ENCODE measurements at places on chromosomes 11 and 22.

DNA sequence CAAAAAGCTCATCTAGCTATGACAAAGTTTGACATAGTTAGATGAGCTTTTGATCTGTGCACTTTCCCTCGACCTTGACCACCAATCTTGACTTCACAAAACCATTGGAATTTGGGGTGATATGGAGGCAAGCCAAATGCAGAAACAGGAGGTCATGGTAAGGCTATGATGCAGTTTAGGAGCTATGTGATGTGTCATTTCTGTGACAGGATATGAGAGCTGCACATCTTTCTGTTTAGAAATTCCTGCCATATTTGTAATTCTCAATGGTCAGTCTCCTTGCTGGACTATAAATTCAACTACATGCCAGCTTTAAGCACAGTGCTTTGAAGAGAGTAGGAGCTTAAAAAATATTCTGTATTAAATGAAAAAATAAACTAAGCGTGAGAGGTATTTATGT is 12.9 kb downstream of the OR51B6 start:
- DNase-seq = no peak

DNA sequence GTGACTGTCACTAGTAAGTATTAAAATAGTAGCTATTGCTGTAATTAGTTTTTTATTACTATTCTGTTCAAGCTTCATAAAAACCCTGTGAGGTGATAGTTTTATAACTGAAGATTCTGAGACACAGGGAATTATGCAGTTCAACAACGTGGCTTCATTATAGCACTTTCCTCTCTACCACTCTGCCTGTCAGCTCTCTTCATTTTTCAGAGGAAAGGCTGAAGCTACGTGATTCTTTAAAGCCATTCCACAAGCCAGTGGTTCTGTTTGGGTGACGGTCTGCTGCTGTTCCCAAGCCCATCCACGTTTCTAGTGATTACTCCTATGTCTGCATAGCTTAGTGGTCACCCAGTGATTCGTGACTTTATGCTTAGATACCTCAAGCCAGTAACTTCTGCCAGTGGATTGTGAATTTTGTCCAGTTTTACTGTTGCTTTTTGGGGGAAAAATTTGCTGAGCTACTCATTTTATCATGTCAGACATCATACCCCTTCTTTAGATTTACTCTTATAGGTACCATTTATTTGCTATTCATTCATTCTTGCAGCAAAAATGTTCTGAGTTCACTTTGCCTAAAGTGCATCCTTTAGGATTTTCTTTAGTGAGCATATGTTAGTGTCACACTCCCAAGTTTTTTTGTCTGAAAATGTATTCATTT is 59.8 kb downstream of the UVRAG start:
- no peak for DNase-seq

DNA sequence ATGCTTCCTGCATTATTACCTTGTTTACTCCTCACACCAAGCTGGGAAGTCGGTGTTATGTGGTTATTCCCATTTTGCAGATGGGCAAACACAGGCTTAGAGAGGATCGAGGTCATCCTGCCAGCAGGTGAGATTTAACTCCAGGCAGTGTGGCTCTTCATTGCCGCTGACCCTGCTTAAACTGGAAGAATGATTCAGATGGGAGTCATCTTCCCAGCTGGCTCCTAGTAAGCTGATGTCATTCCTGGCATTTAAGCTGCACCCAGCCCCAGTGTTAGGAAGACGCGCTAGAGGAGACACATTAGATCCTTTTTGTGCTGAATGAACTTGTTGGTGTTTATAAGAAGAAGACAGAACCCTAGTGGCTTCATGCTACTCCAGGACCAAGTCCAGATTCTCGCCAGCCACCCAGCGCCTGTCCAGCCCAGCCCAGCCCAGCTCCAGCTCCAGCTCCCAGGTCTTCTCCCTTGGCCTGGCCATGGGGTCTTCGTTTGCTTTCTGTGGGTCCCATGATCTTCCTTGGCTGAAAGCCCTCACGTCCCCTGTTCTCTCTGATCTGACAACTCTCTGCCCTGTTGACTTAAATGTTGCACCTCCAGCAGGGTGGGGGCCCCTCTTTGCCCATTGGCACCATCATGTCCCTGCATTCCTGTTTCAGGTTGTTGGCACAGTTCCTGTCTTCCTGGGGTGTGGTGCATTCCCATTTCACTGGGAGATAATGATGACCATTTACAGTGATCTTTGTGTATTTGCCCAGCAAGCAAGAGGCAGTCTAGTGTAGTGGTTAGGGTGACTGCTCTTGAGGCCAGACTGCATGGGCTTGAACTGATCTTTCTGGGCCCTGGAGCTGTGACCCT is 13.6 kb downstream of the PARVB start:
- no peak for DNase-seq

DNA sequence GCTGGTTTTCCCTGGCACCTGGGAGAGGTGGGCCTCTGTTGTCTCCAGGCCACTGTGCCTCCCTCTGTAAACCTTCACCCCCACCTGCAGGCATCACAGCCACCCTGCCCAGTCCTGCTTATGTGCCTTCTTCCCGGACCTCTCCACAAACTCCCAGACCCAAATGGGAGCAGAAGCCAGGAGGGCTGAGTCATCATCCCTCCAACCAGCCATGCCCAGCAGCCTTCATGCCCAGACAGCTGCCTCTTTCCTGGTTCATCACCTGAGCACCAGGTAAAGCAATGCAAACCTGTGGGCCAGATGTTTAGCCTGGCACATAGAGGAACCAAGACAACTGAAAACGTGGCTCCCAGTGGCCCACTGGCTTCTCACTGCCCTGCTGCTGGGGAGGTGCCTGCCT is 2.1 kb upstream of the TMPRSS4 start:
- DNase-seq = no peak

DNA sequence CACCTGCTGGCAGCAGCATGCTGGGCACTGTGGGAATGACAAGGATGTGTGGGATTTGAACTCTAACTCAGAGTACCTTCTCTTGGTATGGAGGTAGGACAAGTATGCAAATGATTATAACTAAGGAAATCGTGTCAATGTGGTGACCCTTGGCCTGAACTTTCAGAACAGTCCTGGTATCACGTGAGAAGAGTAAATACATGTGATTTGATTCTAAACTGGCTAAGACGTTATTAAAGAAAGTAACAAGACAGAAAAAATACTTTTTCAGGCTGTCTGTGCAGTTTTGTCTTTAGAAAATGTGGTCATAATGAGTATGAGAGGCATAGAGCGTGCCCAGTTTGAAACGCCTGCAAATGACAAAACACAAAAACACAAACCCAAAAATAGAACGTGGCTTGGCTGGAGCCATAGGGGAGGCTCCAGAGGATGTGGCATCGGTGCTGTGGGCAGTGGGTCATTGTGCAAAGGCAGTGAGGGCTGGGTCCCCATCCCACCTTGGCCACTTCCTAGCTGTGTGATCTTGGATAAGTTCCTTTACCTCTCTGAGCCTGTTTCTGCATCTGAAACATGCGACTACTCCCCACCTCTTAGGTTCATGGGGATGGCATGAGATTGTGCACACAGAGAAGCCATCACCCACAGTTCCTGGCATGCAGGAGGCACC is 18.4 kb upstream of the IL2RB start:
- no peak for DNase-seq

DNA sequence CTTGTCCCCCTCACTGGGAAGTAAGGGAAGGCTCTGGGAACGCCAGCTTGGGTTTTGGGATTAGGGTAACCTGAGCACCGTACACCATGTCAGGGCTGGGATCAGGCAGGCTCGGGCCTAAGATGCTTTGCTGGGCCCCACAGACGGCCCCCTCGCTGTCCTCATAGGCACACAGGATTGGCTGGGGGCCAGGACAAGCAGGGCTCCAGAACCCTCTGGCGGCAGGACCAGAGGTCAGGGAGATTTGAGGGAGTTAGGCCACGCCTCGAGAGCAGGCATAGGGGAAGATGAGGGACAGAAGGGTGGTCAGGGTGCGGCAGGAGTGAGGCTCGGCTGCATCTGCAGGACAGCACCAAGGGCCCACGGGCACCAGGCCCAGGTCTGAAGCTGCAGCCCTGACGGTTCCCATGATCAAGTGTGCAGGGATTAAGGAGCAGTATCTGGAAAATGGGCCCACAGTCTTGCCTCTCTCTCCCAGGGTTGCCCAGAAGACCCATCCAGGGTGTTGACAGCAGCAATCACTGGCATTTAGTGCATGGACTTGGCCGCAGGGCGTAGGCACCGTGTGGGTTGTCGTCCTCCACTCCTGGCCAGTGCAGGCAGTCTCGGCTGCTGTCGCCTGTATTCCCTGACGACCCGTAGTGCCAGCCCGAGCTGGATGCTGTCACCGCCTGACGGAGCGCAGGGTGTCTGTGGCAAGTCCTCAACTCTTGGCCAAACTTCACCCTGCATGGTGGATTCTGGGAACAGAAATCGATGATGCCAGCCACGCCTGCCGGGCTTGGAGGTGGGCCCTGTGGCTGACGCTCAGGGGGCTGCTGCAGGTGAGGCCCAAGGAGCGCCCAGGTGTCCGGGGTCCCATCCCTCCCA is 15.7 kb upstream of the GNB1L start:
- no peak for DNase-seq

DNA sequence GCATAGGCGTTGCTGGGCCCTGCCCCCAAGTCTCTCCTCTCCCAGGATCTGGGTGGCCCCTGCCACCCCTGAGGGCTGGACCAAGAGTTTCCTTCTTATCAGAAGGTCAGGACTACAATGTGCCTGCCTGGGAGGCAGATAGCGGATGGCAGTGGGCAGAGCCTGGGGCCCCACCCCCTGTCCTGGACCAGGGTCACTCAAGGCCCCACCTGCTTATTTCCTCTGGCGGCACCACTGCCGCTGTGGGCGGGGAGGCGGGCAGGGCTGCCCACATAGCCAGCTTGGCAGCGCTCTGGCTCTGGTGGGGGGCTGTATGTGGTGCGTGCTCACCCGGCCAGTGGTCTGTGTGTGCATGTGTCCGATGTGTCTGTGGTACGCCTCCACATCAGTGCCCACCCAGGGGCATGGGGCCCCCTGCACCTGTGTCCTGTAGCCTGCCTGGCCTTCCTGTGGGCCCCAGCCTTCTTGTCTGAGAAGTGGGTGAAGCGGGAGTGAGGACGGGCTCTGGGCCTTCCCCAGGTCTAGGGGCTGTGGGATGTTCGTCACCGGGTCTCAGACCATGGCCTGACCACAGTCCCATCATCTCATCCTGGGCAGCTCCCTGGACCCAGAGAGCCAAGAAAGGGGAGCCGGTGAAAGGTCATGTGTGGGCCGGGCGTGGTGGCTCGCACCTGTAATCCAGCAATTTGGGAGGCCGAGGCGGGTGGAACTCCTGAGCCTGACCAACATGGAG is 3.0 kb downstream of the GAS2L1 start:
- no peak for DNase-seq

- DNase-seq = no peak
Observed at GRCh38 chr22:48277868-48278581, 1515.6 kb downstream of the TBC1D22A start.

- DNase-seq = peak; percentile 14
Observed at GRCh38 chr11:70270877-70271648, 573 bp downstream of the PPFIA1 start.

All from NCI-H774 (cell line).